Activated CD4-positive, alpha-beta T cell treated with anti-CD3 and anti-CD28 coated beads for 24 hours (primary cell): ENCODE measurements at places on chromosomes 3 and 15.

DNA sequence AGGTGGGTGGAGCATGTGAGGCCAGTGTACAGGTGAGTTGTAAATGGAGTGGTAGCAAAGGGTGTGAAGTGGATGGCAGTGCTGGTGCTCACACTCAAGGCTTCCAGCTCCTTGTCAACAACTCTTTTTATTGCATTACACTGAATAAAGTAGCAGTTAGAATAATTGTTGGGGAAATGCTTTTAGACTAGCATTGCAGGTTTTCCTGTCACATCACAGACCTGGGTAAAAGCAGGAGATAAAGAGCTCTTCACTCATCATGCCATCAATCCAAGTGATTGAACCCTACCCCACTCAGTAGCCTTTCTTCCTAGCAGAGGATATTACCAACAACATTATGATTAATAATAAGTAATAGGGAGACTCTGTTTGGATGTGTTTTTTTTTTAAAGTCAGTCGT lies 81.6 kb downstream of the CDIN1 start:
- no peak for DNase-seq

GRCh38 chr3:112304611-112305010 lies 10.6 kb upstream of the SLC9C1 start:
- no peak for DNase-seq

GRCh38 chr3:58254144-58254543 lies 16.6 kb downstream of the ABHD6 start:
- no peak for DNase-seq

DNA sequence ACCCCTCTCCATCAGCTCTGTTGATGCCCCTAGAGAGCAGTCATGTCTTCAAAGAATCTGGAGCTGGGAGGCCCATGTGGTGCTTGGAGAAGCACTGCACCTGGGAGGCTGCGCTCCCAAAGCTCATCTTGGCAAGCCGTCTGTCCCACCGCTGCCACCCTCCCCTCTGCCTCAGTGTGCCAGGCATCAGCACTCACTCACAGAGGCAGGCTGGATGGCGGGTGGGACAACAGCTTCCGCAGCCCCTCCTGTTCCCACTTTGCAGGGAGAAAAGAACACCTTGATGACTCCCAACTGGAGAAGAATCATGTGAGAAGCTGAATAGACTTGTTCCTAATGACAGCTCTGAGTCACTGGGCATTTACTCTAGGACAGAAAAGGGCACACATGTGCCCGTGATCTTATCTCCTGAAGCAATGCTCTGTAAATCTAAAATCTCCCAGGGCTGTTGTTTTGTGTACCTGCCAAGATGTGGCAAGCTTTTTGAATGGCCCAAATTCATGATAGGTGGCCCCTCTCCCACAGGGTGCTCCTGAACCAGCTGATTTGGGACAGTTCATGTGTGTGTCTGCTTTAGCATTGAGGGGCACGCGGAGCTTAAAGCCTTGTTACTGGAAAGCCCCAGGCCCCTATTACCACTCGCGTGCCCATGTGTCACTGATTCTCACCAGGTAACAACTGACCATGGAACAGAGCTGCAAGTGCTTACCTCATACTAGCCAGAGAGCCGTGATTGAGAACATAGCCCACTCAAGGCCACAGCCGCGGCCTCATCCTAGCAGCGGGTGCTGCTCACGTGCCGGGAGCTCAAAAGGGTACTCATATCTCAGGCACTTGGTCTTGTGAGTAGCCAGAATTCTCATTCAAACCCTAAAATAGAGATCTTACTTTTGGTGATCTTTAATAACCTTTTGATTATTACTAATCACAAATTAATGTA lies 104.4 kb downstream of the DNAJB8 start:
- no peak for DNase-seq

DNA sequence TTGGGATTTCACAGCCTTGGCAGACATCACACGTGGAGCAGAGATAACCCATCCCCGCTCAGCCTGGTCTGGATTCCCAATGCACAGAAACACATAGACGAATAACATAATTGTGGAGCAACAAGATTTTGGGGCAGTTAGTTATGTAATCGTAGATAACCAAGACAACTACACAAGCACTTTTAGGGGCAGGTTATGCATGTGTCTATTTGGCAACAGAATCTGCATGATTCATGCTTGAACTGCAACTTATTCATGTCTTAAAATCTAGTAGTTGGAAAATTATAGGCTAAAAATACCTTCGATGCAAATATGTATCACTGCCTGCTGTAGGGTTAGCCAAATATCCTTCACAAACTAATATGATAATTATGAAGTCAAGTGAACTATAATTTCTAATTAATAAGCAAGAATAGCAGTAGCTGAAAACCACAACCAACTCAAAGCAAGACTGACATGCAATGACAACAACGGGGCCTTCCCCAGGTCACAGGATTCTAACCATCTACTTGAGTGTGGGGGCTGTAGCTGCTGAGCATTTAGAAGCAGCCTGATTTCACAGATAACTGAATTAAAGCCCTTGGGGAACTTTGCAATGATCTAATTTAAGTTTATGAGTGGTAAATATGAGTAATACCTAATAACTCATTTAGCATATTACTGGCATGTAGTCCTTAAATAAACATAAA lies 31.1 kb downstream of the DGKG start:
- DNase-seq: no peak

- no peak for DNase-seq
Observed at GRCh38 chr15:97199393-97200051, 761.0 kb upstream of the ARRDC4 start.

DNA sequence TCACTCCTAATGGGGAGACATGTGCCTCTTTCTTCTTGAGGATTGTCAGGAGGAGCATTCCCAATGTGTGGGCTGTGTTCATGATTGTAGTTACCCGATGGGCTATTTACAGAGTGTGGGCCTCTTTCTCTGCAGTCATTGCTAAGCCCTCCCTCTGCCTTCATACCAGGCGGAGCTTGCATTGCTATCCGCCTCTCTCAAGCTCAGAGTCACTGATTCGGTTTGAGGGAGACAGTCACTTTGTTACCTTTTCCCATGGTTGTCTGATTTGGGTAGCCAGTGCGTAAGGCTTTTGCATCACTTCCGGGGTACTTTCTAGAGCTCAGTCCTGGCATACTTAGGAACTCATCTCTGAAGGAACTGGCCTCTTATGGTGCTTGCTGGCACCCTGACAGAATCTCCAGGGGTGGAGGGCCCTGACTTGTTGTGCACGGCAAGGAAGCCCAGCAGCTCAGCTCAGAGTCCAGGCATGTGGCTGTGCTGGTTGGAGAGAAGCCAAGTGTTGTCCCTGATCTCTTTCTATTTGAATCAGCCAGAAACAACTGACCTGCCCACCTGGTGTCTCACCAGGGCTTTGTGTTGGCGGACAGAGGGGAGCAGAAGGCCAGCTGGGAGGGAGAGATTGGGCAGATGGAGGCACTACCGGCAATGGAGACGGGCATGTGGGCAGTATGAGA lies 79.8 kb downstream of the EPHB1 start:
- DNase-seq: no peak
